ENCODE measurements at places on chromosomes 5 and 9. TPM values are rescaled to one million over a fixed set of nuclear protein-coding genes. Genes with fewer than 3 reads are reported as not detected.

The PCDHB12 gene
- total RNA-seq: 18.0 TPM

The PRDM9 gene
- not detected for total RNA-seq

The TOMM5 gene
- 75.9 TPM for total RNA-seq

The ATOSB gene
- total RNA-seq: 11.2 TPM

DNA sequence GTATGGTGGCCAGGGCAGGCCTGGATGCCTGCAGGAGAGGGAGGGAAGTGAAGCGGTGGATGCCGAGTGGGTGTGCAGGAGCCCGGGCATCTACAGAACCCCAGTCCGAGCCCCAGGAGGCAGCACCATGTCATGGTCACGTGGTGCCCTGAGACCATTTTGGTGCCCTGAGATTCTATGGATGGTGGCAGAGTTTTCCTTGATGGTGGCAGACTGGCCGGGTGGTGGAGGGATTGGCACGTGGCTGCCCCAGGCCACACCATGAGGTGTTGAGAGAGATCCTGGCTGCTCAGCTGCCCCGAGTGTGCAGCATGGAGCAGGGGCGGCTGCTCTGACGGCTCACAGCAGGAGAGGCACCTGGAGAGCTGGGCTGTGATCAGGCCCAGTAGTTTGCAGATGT is 52.3 kb downstream of the SYK start:
- no peak for DNase-seq

DNA sequence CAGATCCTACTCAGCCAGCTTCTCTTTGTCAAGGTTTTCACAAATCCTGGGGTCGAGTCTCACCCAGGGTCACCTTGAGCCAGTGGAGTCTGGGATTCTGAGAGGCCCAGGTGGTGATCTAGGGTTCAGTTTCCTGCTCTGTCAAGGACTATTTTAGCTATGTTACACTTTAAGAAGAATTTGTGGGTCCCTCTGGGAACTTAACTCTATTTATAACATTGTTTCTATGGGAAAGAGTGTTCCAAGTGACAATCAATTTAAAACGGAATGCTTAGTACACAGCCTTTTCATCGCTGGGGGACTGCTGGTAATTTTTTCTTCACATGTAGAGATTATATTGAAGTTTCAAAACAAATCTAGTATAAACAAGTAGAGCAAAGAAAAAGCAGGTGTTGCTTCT is 26.9 kb upstream of the TMEM252 start:
- DNase-seq: no peak

- peak; percentile 92 for DNase-seq
Observed at GRCh38 chr5:116574367-116575325, at the start of gene SEMA6A. TSS of gene SEMA6A (minus strand) at chr5:116574823. CDS start at chr5:116504944, 69,879 bp downstream.

- no peak for DNase-seq
Observed at GRCh38 chr5:115751176-115751575, 65.3 kb downstream of the CDO1 start.

Measured in cerebellum (tissue), 4 donors.